ENCODE measurements at places on chromosomes 16 and 17.

DNA sequence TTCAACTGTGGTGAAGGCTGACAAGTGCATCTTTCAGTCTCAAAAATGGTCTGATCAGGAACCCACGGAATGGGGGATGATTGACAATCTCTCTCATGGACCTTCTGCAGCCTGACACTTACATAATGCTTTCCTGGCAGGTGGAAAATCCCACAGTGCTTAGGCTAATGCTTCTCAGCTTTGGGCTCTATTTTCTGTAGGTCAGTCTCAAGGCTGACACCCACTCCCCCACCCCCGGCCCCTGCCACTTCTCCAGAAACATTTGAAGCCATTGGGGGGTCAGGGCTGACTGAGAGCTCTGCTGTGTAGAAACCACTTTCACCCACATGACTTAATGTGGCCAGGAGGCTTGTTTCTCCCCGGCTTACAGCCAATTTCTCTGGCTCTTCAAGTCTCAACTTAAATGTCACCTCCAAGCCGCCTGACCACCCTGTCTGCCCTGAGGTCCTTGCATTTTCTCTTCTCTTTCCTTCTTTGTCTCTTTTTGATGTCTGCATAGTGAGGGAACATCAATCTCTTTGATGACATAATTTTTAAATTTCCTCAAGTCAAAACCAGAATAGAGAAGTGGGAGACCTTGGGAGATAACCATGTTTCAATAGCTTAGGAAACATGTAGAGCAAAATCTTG, 16.7 kb upstream of the IRF8 start:
- no peak for DNase-seq

DNA sequence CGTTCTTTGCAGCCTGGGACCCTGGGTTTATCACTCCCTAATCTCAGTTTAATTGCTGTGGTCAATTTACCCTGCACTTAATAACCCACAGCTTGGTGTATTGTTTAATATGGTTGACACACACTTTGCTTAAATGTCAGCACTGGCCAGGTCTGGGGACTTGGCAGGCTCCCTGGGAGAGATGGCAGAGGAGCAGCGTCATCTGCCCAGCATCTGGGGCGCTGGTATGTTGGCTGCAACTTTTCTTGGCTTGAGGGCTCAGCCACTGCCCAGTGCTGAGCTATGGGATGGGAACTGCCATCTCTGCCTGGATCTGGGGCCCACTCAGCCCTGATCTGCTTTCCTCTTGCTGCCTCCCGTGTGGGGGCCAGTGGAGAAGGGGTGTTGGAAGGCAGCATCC, 115.7 kb upstream of the IRX3 start:
- DNase-seq, result peak; percentile 48

DNA sequence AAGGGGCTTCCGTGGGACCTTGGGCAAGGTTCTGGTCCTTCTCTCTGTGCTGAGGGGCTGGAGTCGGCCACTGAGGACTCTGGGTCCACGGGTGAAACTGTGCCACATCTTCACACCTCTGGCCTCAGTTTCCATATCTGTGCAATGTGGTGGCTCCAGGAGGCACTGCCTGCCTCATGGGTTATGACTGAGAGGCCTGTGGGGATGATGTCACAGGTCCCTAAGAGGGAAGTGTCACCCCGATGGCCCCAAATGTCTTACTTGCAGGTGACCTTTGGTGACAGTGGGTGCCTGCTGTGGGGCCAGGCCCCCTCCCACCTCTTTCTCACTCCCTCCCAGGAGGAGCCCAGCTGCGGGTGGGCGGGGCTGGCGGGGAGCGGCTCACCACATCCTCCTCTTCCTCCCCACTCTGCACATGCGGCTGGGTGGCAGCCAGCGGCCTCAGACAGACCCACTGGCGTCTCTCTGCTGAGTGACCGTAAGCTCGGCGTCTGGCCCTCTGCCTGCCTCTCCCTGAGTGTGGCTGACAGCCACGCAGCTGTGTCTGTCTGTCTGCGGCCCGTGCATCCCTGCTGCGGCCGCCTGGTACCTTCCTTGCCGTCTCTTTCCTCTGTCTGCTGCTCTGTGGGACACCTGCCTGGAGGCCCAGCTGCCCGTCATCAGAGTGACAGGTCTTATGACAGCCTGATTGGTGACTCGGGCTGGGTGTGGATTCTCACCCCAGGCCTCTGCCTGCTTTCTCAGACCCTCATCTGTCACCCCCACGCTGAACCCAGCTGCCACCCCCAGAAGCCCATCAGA, at the start of gene IL21R:
IL21R (plus strand) TSS at position 407 of the 801 bp plus-strand sequence. CDS start 27,898 bp downstream, outside the sequence.
- DNase-seq, result peak; percentile 25

DNA sequence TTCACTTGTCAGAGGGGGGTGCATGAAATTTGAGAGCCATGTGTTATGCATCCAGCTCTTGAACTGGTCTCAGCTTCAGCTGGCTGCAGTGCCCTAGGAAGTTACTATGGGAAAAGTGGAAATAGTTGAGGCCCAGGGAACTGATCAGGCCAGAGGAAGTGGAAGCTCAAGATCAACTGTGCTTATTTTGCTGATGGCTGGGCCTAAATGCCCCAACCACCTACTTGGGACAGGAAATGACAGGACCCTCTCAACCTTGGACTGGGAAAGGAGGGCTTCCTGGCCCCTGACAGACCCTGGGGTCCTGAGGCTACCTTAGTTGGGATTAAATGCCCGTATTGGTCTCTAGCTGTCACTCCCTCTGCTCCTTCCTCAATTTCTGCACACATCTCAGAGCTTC, 1.2 kb upstream of the TAOK2 start:
- no peak for DNase-seq

- no peak for DNase-seq
These were observed 2.9 kb downstream of the ZBTB4 start for GRCh38 chr17:7476494-7476893.

DNA sequence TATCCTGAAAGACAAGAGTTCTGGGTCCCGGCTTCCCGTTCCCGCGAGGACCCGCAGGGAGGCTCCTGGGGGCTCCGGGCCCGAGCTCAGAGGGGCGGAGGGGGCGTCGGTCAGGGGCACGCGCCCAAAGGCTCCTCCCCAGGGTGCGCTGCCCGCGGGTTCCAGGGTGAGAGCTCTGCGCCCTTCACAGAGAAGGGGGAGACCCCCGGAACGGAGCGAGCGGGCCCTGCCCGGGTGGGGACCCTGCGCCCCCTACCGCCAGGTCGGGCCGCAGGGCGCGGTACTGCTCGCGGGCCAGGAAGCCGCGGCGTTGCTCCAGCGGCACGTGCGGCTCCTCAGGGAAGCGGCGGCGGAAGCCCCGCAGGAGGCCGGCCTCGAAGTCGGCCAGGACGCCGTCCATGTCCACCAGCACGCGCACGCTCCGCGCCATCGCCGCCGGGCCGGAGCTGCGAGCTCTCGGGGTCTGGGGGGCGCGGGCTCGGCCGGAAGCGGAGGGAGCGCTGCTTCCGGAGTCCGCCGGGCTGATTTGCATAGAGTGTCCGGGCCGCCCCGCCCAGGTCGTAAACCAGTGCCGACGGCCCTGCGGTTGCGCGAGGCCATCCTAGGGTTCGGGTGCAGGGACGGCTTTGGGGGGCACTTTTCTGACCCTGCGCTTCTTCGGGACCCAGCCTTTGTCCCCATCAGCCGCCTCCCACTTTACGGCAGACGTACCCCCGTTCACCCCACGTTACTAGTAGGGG, at the start of gene NT5C:
NT5C (minus strand) TSS at position 465 of the 740 bp plus-strand sequence; CDS start at position 430, 35 bp downstream.
- DNase-seq, result peak; percentile 92

- DNase-seq, result no peak
These were observed 189.7 kb downstream of the AXIN2 start for GRCh38 chr17:65371702-65372101.

GRCh38 chr16:4962716-4963115, 4.6 kb downstream of the SEC14L5 start:
- DNase-seq, result no peak

- no peak for DNase-seq
These were observed 43.8 kb downstream of the VAC14 start for GRCh38 chr16:70757183-70757582.

GRCh38 chr16:88566158-88566557, 4.0 kb upstream of the ZC3H18 start:
- peak; percentile 63 for DNase-seq

- no peak for DNase-seq
These were observed 4.6 kb upstream of the KCNJ16 start for GRCh38 chr17:70070305-70071027.

DNA sequence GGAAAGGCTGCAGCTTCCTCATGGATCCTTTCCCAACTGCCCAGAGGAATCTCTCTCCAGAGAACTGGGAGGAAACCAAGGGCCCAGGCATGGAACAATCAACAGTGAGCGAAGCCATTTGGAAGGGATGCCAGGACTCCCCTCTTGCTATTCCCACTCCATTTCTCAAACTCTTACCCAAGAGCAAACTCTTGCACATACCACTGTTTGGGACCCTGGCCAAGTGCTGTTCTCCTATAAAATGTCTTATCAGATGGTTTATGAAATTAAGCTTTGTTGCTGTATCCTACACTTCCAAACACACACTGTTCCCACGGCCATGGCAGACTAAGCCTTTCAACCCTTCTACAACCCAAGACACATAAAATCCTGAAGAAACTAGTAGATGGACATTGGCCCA, 48.3 kb upstream of the AXIN2 start:
- no peak for DNase-seq

GRCh38 chr16:61246592-61246991, 789.6 kb downstream of the CDH8 start:
- DNase-seq, result no peak

DNA sequence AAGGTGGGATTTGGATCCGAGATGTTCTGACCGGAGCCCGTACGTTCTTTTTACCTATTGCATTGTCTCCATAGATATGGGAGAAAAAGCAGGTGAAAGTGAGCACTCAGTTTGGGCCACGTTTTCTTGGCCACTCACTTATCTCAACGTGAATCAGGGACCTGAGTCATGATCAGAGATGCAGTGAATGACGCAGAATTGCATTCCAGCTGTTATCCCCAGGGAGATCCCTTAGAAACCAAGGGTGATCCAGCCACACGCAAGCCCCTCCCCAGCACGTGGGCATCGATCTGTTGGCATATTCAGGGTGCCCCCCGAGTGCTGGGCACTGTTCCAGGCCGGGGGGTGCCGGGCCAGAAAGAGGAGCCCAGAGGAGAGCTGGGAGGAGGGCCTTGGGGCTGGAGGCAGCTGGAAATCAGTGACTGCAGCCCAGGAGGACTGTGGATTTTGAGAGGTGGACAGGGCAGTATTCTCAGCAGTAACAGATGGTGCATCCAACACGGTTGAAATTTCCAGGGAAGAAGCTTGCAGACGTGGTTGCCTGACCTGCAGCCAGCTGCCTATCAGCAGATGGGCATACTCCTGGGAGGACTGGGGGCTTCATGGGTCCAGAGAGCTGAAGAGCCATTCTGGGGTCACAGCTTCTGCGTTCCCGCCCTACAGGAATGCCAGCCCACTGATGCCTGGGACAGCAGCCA, 87.2 kb upstream of the CACNG5 start:
- DNase-seq, result peak; percentile 28

- no peak for DNase-seq
These were observed 139.7 kb upstream of the CDH5 start for GRCh38 chr16:66226762-66227161.

DNA sequence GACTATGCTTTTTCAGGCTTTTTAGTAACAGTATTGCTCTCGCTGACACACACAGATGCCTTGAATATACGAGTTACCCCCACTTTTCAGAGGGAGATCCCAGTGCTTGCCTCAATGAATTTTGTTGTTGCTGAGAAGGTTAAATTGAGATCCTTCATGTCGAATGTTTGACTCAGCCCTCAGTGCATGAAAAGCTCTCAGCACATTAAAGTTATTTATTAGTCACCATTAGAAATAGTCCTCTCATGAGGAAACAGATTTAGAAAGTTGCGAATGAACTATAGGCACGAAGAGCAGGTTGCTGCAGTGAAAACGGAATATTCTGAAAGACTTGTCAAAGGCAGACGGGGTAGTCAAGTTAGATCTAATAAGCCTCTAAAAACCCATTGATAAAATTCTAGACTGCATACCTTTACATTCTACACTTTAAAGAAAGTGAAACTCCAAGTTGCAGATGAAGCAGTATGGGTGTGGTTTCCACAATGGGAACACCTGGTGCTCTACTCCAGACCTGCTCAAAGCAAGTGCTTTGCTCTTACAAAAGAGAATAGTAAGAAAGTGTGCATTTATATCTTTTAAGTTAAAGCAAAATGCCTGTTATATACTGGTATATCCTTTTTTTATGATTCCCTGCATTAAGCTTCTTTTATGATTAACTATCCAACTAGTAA, 238.1 kb downstream of the MAF start:
- DNase-seq, result no peak

DNA sequence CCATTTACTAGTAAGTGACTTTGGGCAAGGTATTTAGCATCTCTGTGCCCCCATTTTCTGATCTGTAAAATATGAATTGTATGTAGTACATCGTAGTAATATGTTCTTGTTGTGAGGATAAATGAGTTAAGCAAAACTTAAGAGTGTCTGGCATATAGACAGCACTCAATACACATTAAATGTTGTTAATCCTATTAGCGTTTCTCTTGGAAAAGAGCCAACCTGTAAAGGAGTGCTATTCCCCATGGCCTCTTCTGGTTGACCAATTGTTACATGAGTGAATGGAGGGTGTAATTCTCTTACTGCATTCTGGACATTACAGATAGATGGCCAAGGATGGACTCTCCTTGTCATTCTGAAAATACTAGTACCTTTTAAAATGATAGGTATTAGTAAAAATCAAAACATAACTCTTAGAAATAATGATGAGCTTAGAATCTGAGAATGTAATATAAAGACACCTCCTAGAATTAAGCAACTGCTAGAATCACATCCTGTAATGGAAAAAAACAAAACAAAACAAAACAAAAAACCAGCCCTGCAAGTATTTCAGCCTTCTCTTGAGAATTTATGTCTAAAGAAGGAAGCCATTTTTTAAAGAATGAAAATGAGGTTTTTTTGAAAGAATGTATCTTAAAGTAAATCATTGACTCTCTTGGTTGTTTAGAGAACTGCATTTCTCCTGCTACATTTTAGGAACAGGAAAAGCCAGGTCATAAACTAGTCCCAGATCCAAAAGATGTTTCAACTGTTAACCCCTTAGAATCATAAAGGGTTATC, 30.5 kb downstream of the IQCK start:
- no peak for DNase-seq

GRCh38 chr16:85428168-85428898, 184.8 kb upstream of the GSE1 start:
- no peak for DNase-seq

DNA sequence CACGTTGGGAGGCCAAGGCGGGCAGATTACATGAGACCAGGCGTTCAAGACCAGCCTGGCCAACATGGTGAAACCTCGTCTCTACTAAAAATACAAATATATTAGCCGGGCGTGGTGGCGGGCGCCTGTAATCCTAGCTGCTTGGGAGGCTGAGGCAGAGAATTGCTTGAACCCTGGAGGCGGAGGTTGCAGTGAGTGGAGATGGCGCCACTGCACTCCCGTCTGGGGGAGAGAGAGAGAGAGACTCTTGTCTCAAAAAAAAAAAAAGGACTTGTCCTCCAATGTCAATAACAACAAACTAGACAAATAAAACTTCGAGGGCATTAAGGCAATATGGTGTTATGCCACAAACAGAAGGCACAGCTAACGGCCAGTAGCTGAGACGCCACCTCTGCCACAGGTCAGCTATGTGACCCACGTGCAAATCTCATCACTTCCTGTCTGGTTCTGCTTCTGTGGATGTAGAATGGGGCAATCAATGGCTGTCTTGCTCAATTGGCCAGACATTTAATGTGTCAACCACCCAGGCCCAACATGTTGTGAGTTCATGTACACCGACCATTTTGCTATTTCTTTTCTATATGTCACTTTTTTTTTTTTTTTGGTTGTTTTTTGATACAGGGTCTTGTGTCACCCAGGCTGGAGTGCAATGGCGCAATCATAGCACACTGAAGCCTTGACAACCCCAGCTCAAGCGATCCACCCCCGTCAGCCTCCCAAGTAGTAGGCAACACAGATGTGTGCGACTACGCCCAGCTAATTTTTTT, 834 bp upstream of the TXNDC11 start:
- DNase-seq, result peak; percentile 71
